ENCODE measurements at places on chromosomes 4 and X.

DNA sequence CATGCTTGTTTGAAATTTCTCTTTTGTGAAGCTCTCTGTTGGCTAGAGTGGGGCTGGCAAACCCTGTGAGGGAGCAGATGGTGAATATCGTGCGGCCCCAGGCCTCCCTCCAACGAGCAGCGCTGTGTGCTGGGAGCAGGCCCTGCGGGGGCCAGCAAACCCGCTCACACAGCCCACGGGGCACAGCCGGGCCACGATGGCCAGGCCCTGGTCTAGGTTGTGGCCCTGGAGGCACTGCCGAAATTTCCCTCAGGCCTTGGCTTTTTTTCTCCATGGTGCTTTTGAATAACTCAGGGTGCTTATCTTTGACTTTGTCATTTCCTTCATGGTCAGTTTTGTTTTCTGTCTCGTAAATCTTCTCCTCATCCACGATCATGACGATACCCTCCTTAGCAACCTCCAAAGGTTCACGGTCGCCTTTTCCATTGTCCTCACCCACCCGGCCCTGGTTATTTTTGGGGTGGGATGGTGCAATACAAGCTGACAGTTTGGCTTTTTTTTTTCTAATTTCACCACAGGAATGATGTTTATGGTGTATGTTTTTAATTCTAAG is 20.7 kb downstream of the PCGF3 start:
- no peak for DNase-seq

DNA sequence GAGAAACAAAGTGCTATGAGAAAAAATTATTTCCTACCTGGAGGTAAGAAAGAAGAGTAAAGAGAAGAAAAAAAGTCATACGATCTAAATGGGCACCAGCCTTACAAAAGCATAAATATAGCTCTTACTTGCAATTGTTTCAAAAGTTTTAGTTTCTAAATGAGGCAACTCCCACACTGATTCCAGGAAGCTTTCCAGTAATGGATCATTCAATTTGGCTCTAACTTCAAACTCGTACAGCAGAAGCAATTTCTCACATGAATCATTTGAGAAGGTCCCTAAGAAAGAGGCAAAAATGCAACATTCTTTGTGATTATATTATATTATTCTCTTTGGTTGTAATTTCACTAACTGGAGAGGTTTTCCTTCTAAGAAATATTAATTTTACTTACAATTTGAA is 109.9 kb downstream of the DLG3 start:
- DNase-seq, result no peak

DNA sequence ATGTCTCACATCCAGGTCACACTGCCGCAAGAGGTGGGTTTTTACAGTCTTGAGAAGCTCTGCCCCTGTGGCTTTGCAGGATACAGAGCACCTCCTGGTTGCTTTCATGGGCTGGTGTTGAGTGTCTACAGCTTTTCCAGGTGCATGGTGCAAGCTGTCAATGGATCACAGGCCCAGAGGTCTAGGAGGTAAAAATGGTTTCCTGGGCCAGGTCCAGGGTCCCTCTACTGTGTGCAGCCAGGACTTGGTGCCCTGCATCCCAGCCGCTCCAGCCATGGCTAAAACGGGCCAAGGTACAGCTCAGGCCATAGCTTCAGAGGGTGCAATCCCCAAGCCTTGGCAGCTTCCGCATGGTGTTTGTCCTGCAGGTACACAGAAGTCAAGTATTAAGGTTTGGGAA is 434.1 kb upstream of the GALNT7 start:
- no peak for DNase-seq

GRCh38 chr4:187602339-187603092 is 393.1 kb upstream of the ZFP42 start:
- DNase-seq, result no peak

- no peak for DNase-seq
Measured at GRCh38 chrX:25028726-25029125, 13.0 kb upstream of the ARX start.

DNA sequence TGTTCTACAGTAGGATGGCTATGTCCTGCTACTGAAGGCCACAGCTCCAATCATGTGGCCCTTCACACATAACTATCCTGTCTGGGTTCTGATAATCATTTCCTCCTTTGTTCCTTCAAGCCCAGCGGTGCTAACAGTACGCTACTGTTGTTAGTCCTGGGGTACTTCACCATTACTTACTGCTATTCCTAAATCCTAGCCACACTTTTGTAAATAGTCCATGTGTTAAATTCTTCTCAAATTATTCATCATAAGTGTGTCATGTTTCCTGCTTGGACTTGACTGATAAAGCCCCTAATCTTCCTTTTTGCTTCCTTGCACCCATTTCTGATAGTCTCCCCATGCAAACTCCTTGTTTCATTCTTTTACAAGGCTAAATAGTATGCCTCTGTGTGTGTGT is 332.6 kb downstream of the FGF13 start:
- no peak for DNase-seq

GRCh38 chr4:56640621-56641493 is 40.2 kb downstream of the HOPX start:
- no peak for DNase-seq

DNA sequence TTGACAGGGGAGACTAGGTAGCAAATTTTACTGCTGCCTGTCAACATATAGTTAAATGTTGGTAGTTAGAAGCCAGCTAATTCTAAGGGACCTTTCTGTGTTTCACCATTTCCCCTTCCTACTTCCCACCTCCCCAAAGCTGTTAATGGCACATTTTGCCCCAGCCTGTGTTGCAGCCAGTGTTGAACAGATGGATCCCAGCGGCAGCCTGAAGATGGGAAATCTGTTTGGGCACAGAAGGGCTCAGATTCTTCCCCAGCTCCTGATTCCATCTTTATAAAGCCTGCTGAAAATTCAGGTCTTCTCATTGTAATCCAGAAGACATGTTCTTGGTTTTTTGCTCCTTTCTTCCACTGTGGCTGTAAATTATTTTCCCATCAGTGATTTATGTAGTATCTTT is 89.0 kb downstream of the SPRY1 start:
- DNase-seq, result no peak
